Lower lobe of right lung (tissue), 2 donors: ENCODE measurements at places on chromosomes 1 and 21. TPM values are rescaled to one million over a fixed set of nuclear protein-coding genes. Genes with fewer than 3 reads are reported as not detected.
A peak's percentile ranks its signal among the peaks of the same experiment; 100 is the strongest.

EPHA10 gene
- 0.53 TPM for total RNA-seq

DNA sequence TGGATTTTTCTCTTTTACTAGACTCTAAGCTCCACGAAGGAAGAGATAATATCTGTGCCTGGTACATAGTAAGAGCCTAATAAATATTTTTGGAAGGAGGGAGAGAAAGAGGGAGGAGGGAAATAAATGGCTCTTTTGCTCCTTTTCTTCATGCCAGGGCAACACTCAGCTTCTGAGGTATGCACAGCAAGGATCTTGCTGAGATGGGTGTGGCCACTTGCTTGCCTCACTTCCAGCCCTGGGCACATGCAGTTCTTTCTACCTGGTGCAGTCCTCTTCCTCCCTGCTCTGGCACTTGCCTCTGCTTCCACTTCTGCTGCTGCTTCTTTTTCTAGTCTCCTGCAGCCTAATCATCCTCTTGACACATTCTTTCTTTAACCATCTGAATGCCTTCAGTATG lies 148.1 kb downstream of the FGGY start:
- H3K4me3 ChIP-seq, result no peak overlapping the region
- DNase-seq, result peak; percentile 76
- peak overlapping the region; percentile 37 for H3K27ac ChIP-seq
- no peaks in the 10 kb centered on the region for H3K36me3 ChIP-seq
- H3K27me3 ChIP-seq, result no peaks in the 10 kb centered on the region

GRCh38 chr1:94416901-94417727 lies 1.1 kb upstream of the ABCD3 start:
- H3K27ac ChIP-seq, result peak overlapping the region; percentile 92
- DNase-seq, result no peak
- peaks cover 27% of the 10 kb centered on the region for H3K4me1 ChIP-seq
- no peaks in the 10 kb centered on the region for H3K36me3 ChIP-seq
- no peaks in the 10 kb centered on the region for H3K27me3 ChIP-seq

- no peaks in the 10 kb centered on the region for H3K27me3 ChIP-seq
- H3K4me1 ChIP-seq, result peaks cover 12% of the 10 kb centered on the region
- H3K27ac ChIP-seq, result no peak overlapping the region
- no peak overlapping the region for H3K4me3 ChIP-seq
Measured at GRCh38 chr1:112836642-112837041, 119.4 kb downstream of the SLC16A1 start.

DNA sequence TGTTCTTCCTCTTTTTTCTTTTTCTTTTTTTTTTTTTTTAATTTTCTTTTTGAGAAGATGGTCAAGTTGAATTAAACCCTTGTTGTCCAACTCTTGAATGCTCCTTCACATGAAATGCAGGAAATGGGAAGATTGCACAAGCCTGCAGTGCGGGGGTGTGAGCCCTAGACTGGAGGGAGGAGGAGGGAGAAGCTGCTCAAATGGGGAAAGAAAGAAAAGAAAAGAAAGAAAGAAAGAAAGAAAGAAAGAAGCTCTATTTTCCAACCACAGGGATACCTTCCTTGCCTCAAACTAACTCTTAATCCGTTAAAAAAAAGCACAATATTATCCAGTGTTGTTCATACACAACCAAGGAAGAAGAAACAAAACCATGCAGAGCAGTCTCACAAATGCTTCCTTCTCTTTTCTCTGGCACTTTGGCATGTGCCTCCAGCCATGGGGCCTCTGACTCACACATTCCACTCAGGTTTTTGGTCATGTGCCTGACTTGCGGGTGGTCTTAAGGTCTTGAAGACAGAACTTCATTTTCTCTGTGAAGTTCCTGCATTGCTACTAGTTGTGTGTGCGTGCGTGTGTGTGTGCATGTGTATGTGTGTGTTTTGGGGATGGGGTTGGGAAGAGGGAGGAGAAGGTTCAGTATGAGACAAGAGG lies 276.1 kb downstream of the RPS6KC1 start:
- peaks cover 5% of the 10 kb centered on the region for H3K4me1 ChIP-seq
- H3K27me3 ChIP-seq, result no peaks in the 10 kb centered on the region
- H3K36me3 ChIP-seq, result no peaks in the 10 kb centered on the region

DNA sequence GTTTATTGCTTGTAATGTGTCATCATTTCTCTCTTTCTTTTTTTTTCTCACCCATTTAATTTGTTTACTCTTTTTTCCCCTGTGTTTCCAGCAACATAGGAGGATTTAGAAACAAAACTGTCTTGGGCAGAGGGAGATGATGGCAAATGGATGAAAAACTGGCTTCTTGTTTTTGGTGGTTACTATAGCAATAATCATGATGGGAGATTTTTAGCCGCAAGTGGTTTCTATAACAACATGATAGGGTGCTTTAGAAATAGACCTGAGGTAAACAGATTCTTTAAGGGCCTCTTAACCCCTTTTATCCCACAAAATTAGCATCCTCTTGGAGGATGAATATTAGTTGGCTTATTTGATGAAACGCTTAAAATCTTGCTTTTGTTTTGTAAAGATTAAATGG lies 51.6 kb downstream of the CRB1 start:
- H3K36me3 ChIP-seq, result no peaks in the 10 kb centered on the region
- no peaks in the 10 kb centered on the region for H3K27me3 ChIP-seq
- no peak overlapping the region for H3K4me3 ChIP-seq
- DNase-seq, result no peak
- no peak overlapping the region for H3K27ac ChIP-seq

SLFNL1 gene
- total RNA-seq, result 4.8 TPM

- no peak overlapping the region for H3K27ac ChIP-seq
- H3K4me3 ChIP-seq, result no peak overlapping the region
- no peak for DNase-seq
- no peaks in the 10 kb centered on the region for H3K27me3 ChIP-seq
Measured at GRCh38 chr1:62844030-62844429, 60.1 kb downstream of the ATG4C start.

DNA sequence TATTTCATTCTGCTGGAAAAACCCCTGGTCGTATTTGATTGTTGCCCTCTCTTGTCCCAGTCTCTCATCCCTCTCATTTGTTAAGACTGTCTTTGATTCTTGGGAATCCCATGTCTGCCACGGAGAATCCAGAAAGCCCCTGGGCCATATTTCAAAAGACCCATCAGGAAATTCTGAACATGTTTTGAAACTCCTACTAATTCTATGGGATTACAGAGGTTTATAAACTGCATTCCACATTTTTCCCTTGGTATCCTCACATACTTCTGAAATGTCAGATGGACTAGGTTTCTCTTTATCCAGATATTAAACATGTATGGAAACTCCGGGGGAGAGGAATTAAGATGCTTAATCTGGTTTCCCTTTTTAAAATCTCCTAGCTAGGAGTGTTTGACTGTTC lies 80.0 kb downstream of the HUNK start:
- no peak for DNase-seq
- H3K4me1 ChIP-seq, result no peaks in the 10 kb centered on the region
- no peaks in the 10 kb centered on the region for H3K27me3 ChIP-seq
- no peaks in the 10 kb centered on the region for H3K36me3 ChIP-seq
- H3K4me3 ChIP-seq, result no peak overlapping the region

DNA sequence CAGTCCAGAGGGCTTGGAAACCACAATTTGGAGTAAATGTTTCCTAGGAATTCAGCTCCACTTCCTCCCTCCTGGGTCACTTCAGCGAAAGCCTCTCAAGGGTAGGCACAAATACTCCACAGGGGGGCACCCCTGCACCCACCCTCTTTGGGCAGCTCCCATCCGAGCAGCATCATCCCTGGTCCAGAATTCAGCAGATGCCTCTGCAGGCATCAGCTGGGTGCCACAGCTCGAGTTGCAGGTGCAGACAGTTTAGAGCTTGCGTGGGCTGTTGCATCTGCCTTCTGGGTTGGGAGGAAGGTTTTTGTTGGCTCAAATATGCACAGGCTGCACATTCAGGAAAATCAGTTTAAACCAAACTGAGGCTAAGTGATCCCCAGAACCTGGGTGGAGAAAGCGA lies 25.0 kb downstream of the KANK4 start:
- H3K4me1 ChIP-seq, result no peaks in the 10 kb centered on the region
- DNase-seq, result no peak
- no peaks in the 10 kb centered on the region for H3K36me3 ChIP-seq
- H3K27ac ChIP-seq, result no peak overlapping the region

HES3 gene
- total RNA-seq, result not detected

DNA sequence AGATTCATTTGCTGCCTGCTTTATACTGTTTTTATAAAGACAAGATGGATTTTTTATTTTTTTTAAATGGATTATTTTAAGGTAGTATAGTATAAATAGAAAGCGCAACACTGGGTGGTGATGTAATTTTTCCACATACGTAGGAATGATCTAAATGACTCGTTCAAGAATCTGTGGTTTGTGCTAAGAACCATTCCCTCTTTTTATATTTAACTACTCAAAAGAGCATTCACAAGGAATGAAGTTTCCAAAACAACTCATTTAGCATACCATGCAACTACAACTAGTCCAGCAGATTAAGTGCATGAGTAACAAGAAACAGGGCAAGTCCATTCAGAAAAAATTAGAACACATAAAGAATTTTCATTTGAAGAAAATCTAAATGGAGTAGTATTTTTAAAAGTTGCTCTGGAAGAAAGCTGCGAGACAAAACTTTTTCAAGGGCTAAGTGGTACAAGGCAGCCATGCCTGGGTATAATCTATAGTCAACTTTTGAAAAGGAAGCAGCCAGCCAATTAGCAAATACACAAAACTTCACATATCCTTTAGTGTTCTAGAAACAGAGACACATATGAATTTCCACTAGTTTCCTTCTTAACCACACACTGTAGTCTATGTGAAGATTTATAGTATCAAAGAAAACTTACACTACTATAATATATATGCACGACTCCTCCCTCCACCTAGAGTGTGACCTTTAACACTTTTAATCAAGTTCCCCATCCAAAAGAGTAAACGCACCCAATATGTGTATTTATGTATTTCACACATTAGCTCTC lies 23.4 kb downstream of the GTF2B start:
- H3K4me3 ChIP-seq, result no peak overlapping the region
- peaks cover 36% of the 10 kb centered on the region for H3K4me1 ChIP-seq
- H3K36me3 ChIP-seq, result peaks cover 11% of the 10 kb centered on the region
- no peak for DNase-seq

DNA sequence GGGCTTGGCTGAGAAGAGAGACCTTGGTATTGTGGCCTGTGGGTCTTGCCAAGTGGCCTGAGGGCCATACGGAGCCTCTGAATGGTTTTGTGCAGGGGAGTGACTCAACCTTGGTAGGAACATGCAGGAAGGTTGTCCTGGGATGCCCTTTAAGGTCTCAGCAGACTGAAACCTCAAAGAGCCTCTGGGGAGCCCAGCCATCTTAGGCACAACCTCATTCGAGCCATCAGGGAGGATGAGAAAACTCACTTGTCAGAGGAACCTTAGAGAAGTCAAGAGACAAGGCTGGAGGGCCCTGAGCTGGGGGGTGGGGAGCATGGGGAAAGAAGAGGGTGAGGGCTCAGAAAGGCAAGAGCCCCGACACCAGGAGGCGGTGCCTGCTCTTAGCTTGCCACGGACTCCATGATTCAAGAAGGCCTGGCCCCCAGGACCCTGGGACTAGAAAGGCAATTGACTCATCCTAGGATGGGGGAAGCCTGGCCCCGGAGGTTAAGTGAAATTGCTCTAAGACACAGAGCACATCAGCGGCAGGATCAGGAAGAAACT lies 13.0 kb downstream of the IFI6 start:
- peak overlapping the region; percentile 91 for H3K27ac ChIP-seq
- H3K36me3 ChIP-seq, result no peaks in the 10 kb centered on the region
- no peaks in the 10 kb centered on the region for H3K27me3 ChIP-seq

DNA sequence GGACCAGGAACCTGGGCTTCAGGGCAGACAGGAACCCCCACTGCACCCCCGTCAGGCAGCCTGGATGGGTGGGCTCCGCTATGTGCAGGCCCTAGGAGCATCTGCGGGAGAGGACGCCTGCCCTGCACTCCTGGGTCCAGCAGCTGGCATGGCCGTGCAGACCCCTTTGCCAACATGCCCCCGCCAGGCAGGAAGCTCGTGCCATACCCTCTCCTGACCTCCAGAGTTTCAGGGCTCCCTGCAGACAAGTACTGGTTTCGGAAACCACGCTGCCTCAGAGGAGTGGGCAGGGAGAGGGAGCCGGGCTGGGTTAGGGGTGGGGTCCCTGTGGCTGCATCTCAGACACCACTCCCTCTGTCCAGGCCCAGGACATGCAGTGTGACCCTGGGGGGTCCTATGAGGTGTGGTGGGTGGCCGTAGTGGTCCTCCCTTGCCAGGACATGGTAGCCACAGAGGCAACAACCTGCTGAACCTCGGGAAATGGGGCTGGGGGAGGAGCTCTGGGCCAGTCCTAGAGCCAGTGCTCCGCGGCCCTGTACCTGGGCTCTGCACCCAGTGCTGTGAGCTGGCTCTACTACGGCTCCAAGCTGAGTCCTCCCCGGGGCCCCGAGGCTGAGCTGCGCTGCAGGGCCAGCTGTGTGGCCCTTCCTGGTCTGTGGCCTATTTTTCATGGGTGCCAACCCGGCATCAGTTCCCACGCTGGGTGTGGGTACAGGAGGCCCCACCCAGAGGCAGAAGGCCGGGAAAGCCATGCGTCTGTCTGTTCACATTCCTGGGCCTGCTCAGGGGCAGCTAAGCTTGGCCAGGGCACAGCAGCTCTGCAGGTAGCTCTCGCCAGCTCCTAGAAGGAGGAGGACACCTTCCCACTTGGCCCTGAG lies 1.4 kb downstream of the PLEKHN1 start:
- H3K4me1 ChIP-seq, result peaks cover 16% of the 10 kb centered on the region
- no peak overlapping the region for H3K27ac ChIP-seq
- no peak for DNase-seq
- peaks cover 1% of the 10 kb centered on the region for H3K36me3 ChIP-seq

DNA sequence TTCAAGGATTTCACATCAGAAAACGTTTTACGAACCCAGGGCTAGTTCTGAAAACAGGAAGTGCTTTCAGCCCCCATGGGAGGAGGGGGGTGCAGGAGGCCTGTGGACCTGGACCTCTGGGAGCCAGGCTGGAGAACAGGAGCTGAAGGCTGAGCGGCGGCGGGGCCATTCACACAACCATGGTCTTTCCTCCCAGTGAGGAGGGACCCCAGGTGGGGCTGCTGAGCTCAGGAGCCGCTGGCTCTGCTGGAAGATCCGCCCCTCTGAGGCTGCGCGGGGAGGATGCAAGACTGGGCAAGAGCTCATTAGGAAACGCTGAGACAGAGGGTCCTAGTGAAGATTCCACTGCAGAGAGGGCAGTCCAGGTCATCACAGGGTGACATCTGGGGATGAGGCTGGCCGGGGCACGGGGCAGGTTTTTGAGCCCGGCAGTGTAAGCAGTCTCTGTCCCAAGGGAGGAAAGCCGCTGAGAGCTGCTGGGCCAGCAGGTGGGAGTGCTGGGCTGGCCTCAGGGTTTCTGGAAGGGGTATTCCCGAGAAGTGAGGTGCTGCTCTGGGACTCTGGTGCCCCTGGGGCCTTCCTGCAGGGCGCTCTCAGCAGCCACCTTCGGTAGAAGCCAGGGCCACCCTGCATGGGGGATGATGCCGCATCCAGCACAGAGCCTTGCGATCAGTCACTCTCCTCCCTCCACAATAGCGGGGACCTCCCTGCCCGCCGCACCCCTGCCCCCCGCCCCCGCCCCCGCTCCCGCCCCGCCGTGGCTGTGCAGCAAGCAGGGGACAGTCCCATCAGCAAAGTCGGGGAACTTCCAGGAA lies 7.5 kb downstream of the MX2 start:
- H3K4me3 ChIP-seq, result peak overlapping the region; percentile 53
- peak; percentile 60 for DNase-seq
- H3K27ac ChIP-seq, result peak overlapping the region; percentile 56
- H3K36me3 ChIP-seq, result peaks cover 6% of the 10 kb centered on the region
- H3K4me1 ChIP-seq, result peaks cover 11% of the 10 kb centered on the region

PAPPA2 gene
- total RNA-seq, result 0.50 TPM
